ENCODE measurements at places on chromosomes 7 and 10. TPM values are rescaled to one million over a fixed set of nuclear protein-coding genes. Genes with fewer than 3 reads are reported as not detected.

- DNase-seq, result no peak
Measured at GRCh38 chr7:21104124-21104500, 317.4 kb upstream of the SP8 start.

DNA sequence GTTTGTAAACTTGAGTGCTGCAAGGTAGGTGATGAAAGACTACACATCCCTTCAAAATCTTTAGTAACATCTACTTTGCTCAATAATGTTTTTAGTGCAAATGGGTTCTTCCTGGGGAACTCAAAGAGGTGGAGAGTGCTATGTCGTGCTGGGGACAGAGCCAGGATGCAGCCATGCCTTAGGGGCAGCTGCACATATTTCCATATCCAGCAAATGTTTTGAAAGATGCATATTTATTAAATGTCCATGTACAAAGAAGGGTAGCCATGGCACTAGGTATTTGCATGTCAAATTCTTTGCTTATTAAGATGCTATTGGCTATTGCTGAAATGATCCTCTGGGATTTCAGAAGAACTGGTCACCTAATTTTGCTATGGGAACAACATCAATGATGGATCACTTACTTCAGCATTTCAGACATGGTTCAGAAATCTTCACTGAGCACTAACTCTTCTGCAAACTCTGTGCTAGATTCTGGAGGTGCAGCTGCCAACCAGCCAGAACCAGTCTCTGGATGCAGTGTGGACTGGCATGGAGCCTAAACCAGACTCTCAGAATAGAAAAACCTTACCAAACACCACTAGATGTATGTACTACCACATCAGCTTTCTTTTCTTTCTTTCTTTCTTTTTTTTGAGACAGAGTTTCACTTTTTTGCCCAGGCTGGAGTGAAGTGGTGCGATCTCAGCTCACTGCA is 31.7 kb upstream of the DNMBP start:
- DNase-seq, result no peak

Gene TMEM178B
- total RNA-seq, result 5.5 TPM

- DNase-seq, result no peak
Measured at GRCh38 chr10:35577926-35578617, 27.1 kb upstream of the GJD4 start.

Gene ZNF804B
- total RNA-seq, result not detected

Gene BEND7
- total RNA-seq, result 10.7 TPM

DNA sequence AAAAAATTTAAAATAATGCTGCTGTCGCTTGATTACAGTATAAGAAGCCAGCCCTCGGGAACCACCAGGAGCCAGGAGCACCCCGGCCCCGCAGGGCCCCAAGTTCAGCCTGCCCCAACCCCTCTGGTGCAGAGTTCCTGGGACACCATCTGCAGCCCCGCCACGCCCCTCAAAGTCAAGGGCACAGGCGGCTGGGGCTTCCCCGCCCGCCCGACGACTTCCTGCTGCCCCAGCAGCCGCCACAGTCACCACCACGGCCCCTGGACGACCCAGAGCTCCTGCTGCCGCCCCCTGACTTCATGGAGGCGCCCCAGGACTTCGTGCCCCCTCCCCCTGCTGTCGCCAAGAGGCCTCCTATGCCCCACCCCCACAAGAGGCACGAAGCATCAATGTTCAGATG is 103.6 kb upstream of the PDSS1 start:
- DNase-seq, result no peak

GRCh38 chr7:143439866-143440265 is 3.4 kb upstream of the TAS2R60 start:
- DNase-seq, result no peak

GRCh38 chr10:71678057-71678805 is 41.3 kb downstream of the C10orf105 start:
- no peak for DNase-seq

DNA sequence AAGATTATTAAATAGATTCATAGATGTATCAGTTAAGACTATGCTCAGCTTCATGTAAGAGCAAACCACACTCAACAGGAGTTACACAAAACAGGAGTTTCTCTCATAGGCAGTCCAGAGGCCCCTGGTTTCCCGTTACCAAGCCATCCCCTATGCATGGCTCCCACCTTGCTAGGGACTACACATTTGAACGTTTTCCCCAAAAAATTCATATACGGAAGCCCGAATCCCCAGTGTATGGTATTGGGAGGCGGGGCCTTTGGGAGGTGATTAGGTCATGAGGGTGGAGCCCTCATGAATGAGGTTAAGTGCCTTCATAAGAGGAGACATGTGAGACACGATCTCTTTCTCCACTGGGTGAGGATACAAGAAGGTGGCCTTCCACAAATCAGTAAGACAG is 29.1 kb downstream of the RSU1 start:
- no peak for DNase-seq

- DNase-seq, result no peak
Measured at GRCh38 chr10:47137311-47137851, 162.6 kb upstream of the GDF10 start.

Gene KLHL7
- total RNA-seq, result 21.6 TPM

Gene HABP2
- not detected for total RNA-seq

DNA sequence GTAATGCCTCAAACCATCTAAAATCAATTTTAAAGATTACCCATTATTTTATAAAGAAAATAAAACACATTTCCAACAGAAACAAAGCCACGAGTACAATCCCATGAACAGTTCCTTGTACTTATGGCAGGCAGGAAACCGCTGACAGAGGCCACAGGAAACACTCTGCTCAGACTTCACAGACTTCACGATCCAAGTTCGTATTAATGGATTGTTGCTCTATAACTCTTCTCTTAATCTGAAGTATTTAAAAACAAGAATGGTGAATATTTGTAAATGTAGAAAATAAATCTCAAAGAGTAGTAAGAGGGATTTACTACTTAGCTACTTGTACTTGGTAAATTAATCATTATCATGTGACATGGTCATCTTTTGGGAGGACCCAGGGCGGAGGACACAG is 78.3 kb downstream of the SNX10 start:
- no peak for DNase-seq

Measured in spleen (tissue), 13 donors.